Diencephalon (tissue), 1 donor: ENCODE measurements at places on chromosomes 4 and X. TPM values are rescaled to one million over a fixed set of nuclear protein-coding genes. Genes with fewer than 3 reads are reported as not detected.

The CNGA2 gene
- not detected for total RNA-seq

The UGT2A3 gene
- total RNA-seq: not detected

The POU3F4 gene
- 20.8 TPM for total RNA-seq

The H2BW2 gene
- not detected for total RNA-seq

The TCP11X2 gene
- 1.8 TPM for total RNA-seq

The ODAPH gene
- total RNA-seq: not detected

The TLR1 gene
- total RNA-seq: 8.3 TPM
